ENCODE measurements at places on chromosomes 3 and 15.

- peak; percentile 73 for DNase-seq
Observed at GRCh38 chr3:50264383-50264963, 4.5 kb upstream of the SEMA3B start.

DNA sequence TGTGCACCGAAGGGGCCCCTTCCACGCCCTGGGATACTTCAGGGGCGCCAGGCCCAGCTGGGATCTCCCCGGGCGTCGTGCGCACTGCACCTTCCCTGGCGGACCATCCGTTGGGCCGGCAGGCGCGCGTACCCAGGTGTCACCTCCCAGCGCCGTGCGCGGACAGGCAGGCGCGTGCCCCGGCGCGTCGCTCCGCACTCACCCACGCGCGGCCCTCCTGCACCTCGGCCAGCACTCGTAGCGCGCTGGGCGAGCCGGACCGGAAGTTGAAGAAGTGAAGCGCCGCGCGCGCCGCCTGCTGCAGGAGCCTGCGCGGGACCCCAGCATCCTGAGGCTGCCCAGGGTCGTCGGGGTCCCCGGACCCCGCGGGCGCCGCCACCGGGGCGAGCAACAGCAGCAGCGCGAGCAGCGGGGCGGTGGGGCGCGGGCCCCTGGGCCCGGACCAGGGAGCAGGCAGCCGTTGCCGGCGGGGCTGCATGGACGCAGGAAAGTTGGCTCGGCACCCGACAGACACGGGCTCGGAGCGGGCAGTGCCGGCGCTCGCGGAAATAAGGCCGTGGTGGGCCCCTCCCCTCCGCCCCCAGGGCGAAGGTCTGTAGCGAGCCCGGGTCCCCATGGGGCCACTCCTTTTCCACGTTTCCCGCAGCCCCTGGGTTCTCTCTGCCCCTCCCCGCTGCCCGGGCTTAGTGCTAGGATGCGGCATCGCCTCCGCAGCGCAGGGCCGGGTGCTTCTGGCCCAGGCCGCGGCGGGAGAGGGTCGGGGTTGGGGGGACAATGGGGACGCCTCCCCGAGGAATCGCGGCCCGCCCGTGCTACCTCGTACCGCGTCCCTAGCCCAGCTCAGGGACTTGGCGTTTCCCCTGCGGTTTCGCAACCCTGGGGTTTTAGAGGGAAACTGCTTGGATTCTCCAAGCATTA, at the start of gene RARRES1:
TSS of gene RARRES1 (minus strand) at position 520 of the 918 bp plus-strand sequence. CDS start at position 478, 42 bp downstream.
- peak; percentile 65 for DNase-seq

- no peak for DNase-seq
Observed at GRCh38 chr3:192833177-192833890, 84.3 kb downstream of the MB21D2 start.

- DNase-seq, result no peak
Observed at GRCh38 chr3:163785693-163786092, 1292.6 kb downstream of the SI start.

DNA sequence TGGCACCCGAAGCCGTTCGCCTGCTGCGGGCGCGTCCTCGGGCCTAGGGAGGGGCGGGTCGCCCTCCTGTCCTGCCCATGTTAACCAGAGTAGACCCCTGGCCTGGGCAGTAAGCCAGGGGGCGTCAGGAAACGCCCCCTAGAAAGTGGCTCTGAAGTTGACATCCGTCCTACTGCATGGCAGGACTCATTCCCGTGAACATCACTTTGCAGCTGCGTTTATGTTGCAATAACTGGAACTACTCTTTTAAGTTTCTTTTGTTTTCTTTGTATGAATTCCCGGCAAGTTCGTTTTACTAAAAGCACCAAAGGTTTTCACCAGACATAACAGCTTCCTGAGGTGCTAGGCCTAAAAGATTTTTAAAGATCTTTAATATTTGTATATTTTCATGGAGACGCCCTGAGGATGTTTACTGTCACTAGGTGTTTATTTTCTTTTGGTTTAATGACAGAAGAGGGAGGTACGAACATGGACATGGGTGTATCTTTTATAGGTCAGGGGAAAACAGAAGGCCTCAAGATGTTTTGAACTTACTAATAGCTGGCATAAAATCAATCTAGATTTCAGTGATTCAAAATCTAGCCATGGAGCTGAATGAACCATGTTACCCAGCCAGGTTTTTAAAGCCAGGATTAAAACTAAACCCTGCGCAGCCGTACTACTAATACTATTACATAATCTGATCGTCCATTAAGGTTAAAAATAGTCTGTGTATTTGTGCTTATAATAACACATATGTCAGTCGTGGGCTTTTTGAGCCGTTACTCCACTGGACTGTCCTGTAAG, 1.0 kb downstream of the C15orf61 start:
- peak; percentile 22 for DNase-seq

DNA sequence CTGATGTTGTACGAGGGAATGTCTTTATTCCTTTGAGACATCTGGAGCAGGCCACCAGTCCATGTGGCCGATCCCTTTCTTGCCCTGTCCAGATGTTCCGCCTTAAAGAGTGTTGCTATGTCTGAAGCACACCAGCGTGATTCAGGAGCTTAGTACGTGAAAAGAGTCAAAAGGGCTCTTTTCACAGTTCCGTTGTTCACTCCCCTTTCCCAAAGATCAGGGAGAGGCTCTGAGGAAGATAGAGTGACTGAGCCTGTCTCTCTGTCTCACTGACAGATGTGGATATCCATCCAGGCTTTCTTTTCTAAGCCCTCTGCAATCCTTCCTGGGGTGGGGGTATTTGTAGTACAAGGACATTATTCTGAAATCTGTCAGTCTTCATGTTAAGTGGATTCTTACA, 262.5 kb upstream of the LRTM1 start:
- no peak for DNase-seq

GRCh38 chr3:131174752-131175151, 148.1 kb downstream of the NEK11 start:
- no peak for DNase-seq

DNA sequence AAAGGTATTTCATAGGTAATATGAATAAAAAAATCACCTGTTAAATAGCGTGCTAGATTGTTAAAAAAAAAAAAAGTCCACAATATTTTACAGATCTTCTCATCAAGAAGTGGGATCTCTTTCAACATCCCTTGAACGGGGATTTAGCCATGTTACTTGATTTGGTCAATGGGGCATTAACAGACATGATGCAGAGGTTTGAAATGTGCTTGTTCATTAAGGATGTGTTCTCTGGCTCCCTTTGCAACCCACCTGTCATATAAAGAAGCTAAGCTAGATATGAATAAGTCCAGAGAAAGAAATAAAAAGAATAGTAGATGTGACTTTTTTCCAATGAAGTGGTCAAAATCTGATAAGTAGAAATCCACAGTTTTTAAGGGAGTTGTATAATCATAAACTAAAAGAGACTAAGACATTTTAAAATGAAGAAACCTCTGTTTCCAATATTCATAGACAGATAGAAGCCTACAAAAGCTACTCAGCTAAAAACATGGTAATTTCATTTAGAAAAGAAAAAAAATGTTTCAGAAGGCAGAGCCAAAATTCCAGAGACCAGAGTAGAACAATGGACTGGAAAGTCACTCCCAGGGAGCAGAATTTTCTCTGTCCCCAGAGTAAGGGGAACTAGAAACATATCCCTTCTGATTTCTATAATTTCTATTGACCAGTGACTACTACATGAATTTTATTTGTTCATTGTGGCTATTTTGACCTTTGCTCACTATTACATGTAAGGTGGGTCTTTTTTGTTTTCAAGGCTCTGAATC, 79.2 kb downstream of the PLSCR2 start:
- DNase-seq, result no peak

DNA sequence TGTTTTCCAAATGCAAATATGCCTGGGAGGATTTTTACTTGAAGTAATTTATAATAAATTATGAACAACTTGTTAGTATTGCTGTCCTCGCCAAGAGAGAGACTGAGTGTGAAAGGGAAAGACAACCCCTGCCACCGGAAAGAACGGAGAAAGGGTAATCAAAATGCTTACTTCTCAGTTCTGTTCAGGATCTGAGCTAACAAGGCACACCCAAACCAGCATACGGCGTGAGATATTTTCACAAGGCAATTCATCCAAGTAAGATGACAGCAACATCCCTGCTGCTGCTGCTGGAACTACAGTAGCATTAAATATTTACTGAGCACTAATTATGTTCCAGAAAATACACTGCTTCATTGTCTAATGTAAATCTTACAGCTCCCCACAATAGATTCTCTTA, 96.1 kb downstream of the KBTBD8 start:
- DNase-seq, result no peak

DNA sequence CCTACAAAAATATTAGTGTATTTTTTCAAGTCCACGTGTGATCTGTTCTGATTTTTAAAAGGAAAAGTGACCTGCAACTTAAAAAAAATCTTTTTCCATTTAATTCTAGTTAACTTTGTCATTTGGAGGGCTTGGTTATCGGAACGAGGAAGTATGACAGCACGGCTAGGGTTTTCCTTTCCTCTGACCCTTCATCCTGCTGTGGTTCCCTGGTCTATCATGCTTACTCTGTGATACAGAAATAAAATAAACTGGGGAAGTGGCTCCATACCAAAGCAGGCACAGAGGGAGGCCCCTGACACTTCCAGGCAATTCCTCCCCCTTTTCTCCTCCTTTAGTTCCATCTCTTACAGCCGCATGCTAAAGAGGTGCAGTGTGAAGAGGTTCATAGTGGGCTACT, 491.3 kb downstream of the EDEM1 start:
- no peak for DNase-seq

GRCh38 chr15:74488776-74489175, 27.8 kb upstream of the UBL7 start:
- no peak for DNase-seq

- DNase-seq, result no peak
Observed at GRCh38 chr3:134341389-134341788, 32.9 kb downstream of the AMOTL2 start.

DNA sequence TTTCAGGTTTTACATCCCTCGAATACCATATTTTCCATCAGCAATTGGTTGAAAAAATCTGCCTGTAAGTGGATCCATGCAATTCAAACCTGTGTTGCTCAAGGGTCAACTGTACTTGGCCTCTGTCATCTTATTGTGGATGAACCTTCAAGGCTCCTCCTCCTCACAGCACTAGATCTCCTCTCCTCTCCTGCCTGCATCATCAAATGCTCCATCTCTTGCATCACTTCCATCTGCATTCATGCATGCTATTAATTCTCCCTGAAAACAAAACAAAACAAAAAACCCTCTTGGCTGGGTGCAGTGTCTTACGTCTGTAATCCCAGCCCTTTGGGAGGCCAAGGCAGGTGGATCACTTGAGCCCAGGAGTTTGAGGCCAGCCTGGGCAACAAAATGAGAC, 10.1 kb downstream of the BCL2L10 start:
- no peak for DNase-seq

DNA sequence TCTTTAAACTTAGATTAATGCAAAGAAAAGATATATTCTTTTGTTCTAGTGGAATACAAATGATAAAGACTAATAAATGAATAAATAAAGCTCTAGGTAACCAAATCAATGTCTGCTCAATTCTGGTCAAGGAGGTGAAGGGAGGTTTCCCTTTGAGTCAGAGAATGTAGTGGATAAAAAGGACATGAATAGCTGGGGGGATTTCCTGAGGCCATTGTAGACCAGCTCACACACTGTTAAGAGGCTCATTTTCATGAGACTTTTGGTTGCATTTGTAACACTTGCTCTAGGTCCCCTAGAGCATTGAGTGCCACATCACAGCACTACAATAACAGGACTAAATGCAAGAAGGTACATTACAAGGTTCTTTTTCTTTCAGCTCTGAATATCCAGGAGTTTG, 170.7 kb downstream of the TIGIT start:
- DNase-seq, result no peak

- DNase-seq, result peak; percentile 83
Observed at GRCh38 chr15:62306851-62307504, 141.9 kb upstream of the C2CD4B start.

- DNase-seq, result no peak
Observed at GRCh38 chr15:71541746-71542145, 268.6 kb upstream of the NR2E3 start.

GRCh38 chr15:90829942-90830440, 38.4 kb upstream of the FURIN start:
- DNase-seq, result peak; percentile 72

- DNase-seq, result no peak
Observed at GRCh38 chr15:42118650-42119445, 24.5 kb upstream of the PLA2G4D start.

GRCh38 chr15:92033723-92034122, 180.2 kb downstream of the SLCO3A1 start:
- no peak for DNase-seq

Measured in body of pancreas (tissue), 4 donors.